ENCODE measurements at places on chromosomes 2 and 18.
A peak's percentile ranks its signal among the peaks of the same experiment; 100 is the strongest.

DNA sequence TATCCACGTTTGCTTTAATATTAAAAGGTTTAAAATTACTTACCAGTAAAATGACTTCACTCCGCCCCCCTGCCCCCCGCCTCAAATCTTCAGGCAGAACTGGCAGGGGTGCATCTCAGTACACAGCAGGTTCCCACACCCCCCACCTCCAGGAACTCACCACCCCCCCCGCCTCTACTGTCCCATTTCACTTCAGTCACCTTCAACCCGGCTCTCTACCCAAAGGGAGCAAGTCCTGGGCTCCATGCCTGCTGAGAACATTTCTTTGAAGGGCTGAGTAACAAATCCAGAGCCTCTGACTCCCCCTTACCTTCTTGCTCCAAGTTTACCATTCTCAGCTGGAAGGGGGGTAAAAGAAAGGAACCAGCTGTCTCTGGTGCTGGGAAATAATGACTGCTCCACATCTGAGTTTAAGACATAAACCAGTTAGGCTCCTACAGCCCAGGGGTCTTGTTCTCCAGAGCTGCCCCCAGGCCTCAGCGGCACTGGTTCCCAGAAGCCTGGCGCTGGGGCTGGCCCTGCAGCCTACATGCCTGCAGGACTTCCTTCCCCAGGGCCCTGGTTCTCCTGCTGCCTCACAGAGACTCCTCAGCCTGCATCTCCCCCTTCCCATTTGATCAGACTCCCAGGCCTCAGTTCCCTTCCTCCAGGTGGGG, 42.8 kb downstream of the DNMT3A start:
- no peak for DNase-seq
- H3K27me3 ChIP-seq, result peaks cover 7% of the 10 kb centered on the region
- peaks cover 5% of the 10 kb centered on the region for H3K36me3 ChIP-seq
- H3K27ac ChIP-seq, result no peak overlapping the region
- peaks cover 8% of the 10 kb centered on the region for H3K4me1 ChIP-seq

GRCh38 chr2:69600425-69600824, 43.1 kb downstream of the AAK1 start:
- H3K36me3 ChIP-seq, result peaks cover under 1% of the 10 kb centered on the region
- no peak overlapping the region for H3K4me3 ChIP-seq
- DNase-seq, result no peak
- H3K27ac ChIP-seq, result no peak overlapping the region

DNA sequence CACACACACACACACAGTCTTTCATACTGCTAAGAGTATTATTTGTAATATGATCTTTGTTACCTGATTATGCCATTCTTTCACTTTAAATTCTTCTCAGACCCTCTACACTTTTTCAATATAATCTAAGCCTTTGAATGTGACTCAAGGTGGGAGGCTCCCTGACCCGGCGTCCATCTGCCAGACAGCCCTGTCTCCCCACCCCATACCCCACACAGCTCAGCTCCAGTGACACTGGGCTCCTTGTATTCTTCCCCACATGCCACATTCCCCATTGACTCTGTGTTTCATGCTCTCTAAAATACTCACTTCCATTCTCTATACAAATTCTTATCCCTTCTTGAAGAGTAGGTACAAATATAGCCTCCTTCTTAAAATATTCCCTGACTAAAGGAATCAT, 442.2 kb downstream of the TGIF1 start:
- no peak overlapping the region for H3K27ac ChIP-seq
- H3K27me3 ChIP-seq, result no peaks in the 10 kb centered on the region
- H3K4me3 ChIP-seq, result no peak overlapping the region
- DNase-seq, result no peak

GRCh38 chr2:226270285-226271058, 529.1 kb downstream of the IRS1 start:
- no peaks in the 10 kb centered on the region for H3K36me3 ChIP-seq
- no peak for DNase-seq
- H3K4me1 ChIP-seq, result no peaks in the 10 kb centered on the region
- H3K27ac ChIP-seq, result no peak overlapping the region
- no peaks in the 10 kb centered on the region for H3K27me3 ChIP-seq

DNA sequence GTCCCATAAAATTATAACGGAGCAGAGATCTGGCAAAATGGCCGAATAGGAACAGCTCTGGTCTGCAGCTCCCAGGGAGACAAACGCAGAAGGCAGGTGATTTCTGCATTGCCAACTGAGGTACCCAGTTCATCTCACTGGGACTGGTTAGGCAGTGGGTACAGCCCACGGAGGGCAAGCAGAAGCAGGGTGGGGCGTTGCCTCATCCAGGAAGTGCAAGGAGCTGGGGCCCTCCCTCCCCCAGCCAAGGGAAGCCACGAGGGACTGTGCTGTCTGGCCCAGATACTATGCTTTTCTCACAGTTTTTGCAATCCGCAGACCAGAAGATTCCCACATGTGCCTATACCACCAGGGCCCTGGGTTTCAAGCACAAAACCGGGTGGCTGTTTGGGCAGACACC, 22.8 kb downstream of the ICA1L start:
- no peaks in the 10 kb centered on the region for H3K27me3 ChIP-seq
- no peaks in the 10 kb centered on the region for H3K36me3 ChIP-seq
- no peak overlapping the region for H3K4me3 ChIP-seq
- no peak overlapping the region for H3K27ac ChIP-seq

GRCh38 chr18:77054288-77054605, 78.3 kb downstream of the MBP start:
- peaks cover 19% of the 10 kb centered on the region for H3K27me3 ChIP-seq
- H3K4me3 ChIP-seq, result peak overlapping the region; percentile 20
- DNase-seq, result no peak
- peaks cover 57% of the 10 kb centered on the region for H3K4me1 ChIP-seq

DNA sequence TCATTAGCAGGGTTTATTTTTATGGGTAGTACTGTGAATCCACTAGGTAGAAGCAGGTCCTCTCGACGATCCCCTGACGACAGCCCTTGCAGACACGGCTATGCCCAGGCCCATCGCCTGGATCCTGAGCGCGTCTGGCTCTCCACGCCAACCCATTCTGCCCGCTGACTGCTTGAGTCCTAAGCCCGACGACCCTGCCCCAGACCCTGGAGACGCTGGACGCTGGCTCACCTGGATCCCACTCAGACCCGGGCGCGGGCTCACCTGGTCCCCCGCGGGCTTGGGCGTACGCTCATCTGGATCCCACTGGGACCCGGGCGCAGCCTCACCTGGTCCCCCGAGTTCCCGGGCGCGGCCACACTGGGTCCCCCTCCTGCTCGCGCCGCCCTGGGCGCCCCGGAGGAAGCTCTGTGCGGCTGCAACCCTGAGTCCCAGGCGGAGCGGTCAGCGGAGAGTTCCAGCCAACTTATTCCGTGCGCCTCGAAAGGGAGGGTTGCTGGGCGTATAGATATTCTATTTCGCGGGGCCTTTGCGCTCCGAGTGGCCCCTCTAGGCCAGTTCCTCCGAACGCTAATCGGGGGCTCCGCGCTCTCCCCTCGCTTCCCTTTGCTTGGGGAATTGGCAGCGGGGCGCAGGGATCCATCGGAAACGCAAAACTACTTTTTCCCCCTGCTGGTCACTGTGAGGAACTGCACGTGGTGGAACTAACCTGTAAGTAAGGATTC, 22.4 kb upstream of the RMP24 start:
- H3K4me3 ChIP-seq, result peak overlapping the region; percentile 93
- peak; percentile 74 for DNase-seq
- H3K27ac ChIP-seq, result peak overlapping the region; percentile 93

- H3K36me3 ChIP-seq, result no peaks in the 10 kb centered on the region
- no peak overlapping the region for H3K27ac ChIP-seq
- H3K27me3 ChIP-seq, result no peaks in the 10 kb centered on the region
- H3K4me3 ChIP-seq, result no peak overlapping the region
Observed at GRCh38 chr2:112687522-112687921, 33.3 kb upstream of the NT5DC4 start.

GRCh38 chr2:159399716-159400415, 113.4 kb upstream of the WDSUB1 start:
- peaks cover 1% of the 10 kb centered on the region for H3K4me1 ChIP-seq
- no peak overlapping the region for H3K4me3 ChIP-seq
- H3K36me3 ChIP-seq, result no peaks in the 10 kb centered on the region
- no peaks in the 10 kb centered on the region for H3K27me3 ChIP-seq
- no peak for DNase-seq

All from glutamatergic neuron (in vitro differentiated cells).